Panc1 (cell line): ENCODE measurements at places on chromosomes 2 and 18.

GRCh38 chr18:74281011-74281979, 10.5 kb downstream of the CYB5A start:
- DNase-seq, result no peak

DNA sequence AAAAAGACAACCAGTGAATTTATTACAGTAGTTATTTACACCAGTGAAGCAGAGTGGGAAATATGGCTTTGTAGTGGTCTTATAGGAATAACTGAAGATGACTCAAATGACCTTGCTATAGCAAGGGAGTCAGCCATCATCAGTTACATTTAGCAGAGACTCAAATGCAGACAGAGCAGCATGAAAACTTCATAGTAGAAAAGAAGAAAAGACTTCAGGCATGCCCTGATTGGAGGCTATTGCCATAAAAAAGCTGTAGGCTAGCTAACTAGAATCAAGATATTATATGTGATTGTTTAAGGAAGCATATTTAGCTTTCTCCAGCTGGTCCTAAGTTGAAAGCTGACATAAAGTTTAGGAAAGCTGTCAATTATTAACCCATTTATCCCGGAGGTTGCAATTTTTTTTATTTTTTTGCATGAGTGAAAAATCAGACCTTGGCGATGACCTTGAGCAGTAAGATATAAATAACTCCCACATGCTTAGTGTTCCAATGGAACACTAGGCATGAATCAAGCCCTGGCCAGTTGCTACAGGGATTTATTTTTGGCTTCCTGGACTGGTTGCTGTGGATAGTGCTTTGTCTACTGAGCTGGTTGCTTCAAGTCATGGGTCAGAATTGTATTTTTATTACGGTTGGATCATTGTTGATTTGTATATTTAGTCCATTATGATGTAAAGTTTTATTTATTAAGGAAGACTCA, 675.6 kb upstream of the VRK2 start:
- no peak for DNase-seq

DNA sequence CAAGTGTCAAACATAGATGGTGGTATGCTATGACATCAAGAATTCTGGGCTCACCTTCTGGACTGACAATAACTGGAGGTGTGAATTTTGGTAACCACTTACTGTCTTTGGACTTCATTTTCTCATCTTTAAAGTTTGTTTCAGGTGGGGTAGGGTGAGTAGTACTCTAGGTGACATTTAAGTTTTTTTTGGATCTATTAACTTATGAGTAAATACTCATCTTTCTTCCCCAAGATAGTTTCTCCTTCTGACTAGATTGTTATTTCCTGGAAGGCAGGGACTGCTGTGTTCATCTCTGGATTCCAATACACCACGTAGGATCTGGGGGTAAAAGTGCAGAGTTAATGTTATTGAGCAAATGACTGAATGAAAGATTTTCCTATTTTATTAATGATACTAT, 55.9 kb downstream of the ICOS start:
- no peak for DNase-seq

GRCh38 chr2:11169333-11169732, 14.1 kb downstream of the SLC66A3 start:
- no peak for DNase-seq

DNA sequence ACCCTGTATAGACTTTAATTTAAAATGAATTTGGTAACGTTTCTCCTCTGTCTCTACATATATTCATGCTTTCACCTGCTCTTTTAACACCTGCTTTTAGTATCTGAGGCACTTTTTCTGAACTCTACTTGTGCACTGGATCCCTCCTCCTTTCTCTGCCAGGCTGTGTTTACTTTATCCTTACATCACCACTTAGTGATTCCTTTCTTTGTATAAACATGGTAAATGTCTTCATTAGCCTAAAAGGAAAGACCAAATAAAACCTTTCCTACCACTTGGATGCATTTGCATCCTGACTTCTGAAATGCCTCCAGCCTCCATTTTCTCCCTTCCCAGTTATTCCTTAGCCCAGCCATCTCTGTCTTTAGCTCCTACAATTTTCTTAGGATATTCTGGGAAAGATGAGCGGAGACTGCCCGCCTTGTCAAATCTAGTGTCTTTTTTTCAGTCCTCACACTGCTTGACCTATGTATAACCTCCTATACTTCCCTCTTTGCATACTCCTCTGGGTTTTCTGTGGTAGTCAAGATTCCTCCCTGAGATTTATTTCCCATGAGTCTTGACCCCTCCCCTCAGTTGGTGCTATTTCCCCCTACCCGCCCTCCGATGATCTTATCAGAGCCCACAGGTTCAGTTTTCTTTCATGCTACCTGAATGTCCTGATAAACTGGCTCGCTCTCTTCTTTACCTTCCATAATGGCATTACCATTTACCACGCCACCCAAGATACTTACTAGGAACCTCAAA, 44.8 kb downstream of the REL start:
- DNase-seq, result no peak

GRCh38 chr2:154707994-154708575, 9.6 kb downstream of the KCNJ3 start:
- no peak for DNase-seq

- no peak for DNase-seq
These were observed 2.4 kb downstream of the TTN start for GRCh38 chr2:178804791-178805190.

DNA sequence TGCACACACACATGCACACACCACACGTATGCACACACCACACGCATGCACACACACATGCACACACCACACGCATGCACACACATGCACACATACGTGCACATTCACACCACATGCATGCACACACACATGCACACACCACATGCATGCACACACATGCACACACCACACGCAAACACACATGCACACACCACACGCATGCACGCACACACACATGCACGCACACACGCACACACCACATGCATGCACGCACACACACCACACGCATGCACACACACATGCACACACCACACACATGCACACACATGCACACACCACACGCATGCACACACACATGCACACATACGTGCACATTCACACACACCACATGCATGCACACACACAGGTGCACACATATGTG, 169.8 kb upstream of the SALL3 start:
- no peak for DNase-seq

DNA sequence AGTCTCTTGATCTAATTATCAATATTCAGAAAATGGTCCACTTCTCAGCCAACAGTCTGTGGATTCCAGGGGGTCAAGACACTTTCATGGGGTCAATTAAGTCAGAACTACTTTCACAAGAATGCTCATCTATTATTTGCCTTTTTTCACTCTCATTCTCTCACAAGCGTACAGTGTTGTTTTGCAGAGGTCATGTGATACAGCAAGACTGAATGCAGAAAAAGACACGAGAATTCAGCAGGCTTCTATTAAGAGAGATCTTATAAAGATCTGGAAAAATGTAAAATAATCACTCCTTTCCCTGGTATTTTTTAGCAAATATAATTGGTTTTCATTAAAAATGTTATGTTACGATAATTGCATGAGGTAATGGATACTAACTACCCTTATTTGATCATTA, 8.7 kb downstream of the RPRD1A start:
- no peak for DNase-seq

DNA sequence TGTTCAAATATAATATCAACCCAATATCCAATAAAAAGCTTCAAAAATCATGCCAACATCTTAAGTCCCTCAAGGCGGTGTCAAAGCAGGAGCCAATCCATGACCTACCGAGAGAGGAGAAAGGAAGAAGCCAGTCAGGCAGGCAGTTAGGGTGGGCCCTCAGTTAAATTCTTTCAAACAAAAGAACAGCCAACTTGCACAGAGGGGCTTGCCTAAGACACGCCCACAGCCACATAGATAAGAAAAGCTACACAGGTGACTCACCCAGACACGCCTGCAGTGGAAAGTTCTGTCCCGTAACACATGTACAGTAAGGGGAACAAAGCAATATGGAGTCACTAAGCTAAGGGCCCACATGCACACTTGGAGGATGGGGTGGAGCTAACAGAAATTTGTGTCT, 61.3 kb downstream of the SP110 start:
- DNase-seq, result no peak

DNA sequence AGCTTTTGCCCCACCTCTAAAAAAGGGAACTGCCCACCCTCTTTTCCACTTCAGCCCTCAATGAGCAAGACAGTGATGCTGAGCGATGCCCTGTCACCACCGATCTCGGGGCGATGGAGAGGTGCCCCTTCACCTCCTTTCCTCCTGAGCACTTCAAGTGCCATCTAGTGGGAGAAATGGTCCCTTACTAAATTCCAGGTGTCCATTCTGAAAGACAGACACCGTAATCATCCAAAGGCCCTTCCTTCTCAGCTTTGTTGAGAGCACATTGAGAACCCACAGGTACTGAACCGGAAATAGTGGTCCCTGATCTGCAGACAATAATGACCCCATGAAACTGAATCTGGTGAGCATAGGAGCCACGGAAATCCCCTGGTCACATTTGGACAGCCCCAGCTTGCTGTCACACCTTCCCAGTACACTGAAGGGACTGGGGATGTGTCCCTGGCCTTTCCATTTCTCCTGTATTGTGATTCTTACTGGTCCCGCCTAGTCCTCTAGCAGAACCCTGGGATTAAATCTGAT, 38.5 kb downstream of the KCTD18 start:
- DNase-seq, result no peak

DNA sequence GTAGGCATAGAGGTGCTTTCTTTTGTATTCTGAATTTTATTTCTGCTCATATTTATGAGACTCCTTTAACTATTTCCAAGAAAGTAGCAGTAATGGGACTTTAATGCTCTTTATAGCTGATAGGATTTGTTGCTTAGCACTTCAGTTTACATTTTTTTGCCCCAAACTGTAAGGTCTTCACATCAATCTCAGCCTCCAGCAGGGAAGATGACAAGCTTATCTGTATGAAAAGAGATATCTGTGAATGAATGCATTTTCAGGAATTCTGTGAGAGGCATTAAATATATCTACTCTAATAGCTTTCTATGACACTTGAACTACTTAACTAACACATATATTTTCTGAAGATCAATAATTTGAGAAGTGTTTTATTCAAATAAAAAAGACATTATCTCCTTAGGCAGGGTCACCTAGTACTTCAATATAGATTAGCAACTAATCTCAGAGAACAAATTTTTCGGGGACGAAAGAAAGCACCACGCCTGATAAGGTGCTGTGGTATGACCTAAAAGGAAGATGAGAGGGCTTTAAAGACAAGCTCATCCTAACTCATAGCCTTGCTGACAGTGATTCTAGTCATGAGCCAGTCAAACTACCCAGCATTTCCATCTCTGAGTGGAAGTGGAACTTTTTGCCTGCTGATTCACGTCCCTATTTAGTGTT, 766.1 kb upstream of the CNTNAP5 start:
- no peak for DNase-seq

DNA sequence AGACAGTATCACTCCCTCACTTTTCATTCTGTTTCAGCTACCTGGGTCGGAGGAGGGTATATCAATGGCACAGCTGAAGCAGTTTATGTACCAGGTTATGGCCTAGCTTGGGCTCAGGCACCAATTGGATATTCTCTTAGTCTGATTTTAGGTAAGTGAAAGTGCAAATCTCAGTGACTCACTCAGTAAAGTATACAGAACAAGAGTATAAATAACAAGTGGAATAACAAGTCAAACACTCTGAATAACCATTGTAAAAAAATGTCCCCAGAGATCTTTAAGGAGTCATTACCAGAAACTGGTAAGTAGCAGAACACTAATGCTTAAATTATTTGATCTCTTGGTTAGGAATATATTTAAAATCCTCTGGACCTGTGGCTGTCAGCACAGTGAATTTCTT, 5.7 kb downstream of the SLC5A7 start:
- no peak for DNase-seq

- no peak for DNase-seq
These were observed 6.5 kb downstream of the PIAS2 start for GRCh38 chr18:46910856-46911255.
